AG08395 (cell line): ENCODE measurements at places on chromosomes 6 and 20.

DNA sequence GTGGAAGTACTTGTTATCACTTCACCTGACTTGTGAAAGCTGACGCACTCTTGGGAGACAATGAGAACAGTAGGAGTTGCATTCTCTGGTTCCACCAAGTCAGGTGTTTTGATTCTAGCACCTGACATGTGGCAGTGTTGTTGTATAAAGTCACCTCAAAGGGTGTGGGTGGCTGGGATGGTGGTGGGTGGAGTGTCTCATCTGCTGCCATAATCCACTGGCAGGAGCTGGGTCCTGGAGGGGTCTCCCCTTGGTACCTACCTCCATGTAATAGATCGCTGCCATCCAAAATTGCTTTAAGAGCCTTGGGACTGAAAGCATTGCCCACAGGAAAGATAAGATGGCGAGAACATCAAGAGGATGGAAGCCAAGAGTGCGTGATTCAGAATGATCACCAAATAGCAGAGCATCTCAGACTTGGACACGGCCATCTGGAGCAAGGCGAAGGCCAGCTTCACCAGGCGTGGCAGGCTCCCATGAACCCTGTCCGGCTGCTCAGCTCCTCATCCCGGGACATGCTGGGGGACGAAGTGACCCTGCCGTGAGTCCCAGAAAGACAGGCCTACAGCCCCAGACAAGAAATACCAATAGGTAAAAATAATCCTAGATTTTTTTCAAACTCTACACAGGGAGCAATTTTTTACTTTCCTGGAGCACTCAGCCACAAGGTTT is 56.6 kb downstream of the NPEPL1 start:
- no peak for DNase-seq

GRCh38 chr6:159969921-159970320 is 1.0 kb downstream of the IGF2R start:
- peak; percentile 65 for DNase-seq

- DNase-seq: no peak
Observed at GRCh38 chr6:40543776-40544175, 43.4 kb downstream of the LRFN2 start.

DNA sequence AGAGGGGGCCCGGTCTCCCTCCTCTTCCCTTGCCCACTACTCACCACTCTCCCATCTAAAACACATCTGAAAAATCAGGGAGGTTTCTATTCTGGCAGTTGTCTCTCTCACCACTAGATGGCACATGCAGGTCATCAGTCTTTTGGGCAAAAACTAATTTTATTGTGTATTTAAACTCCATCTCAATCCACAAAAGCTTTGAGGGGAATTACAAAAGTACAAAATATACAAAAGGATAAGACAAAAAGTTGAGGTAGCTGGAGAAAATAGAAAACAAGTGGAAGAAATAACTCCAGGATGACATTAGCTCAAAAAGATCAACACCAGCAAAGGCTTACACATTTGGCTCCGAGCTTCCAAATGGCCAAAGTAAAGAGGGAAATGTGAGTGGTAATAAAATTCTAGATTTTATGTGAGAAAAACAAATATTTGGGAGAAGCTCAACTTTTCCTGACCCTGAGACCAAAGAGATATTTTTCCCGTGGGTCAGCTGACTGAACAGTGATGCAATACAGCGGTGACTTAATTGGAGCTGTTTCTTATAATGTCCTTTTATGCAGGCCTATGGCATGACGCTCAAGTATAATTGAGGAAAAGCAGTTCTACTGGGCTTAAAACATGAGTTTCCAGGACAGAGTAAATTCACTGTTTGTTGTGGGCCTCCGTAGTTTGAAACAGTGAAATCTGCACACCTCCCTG is 79.8 kb upstream of the CHD6 start:
- DNase-seq: peak; percentile 52

DNA sequence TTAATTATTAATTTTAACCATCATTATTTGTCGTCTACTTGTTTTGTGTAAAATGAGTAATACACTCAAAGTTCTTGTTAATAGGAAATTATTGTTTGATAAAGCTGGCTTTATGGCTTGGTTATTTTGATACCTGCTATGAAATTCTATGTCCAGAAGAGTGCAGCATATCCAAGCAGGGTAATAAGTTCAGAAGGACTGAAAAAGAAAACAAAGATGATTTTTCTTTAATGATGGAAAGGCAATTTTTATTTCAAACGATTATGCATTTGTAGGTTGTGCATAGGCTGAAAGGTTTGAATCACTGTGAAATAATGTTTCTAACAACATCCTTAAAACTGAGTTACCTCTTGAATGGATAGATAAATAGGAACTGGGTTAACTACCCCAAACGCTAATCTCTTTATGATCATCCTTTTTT is 1.4 kb upstream of the MAN1A1 start:
- peak; percentile 27 for DNase-seq

GRCh38 chr6:79612918-79613317 is 18.2 kb upstream of the SH3BGRL2 start:
- DNase-seq: no peak

DNA sequence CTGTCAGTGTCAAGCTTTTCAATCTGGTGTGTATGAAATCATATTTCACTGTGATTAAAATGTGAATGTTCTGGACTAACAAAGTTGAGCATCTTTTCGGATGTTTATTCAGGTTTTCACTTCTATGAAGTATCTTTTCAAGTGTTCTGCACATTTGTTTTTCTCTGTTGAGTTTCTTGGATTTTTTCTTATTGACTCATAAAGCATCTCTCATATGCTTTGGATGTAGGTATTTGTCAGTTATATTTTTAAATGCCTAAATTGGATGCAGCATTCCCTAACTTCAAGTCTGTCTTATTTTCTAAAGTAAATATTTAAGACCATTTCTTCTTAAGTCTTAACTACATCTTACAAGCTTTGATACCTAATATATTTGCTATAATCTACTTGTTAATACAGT is 398.0 kb downstream of the PLCB1 start:
- no peak for DNase-seq

DNA sequence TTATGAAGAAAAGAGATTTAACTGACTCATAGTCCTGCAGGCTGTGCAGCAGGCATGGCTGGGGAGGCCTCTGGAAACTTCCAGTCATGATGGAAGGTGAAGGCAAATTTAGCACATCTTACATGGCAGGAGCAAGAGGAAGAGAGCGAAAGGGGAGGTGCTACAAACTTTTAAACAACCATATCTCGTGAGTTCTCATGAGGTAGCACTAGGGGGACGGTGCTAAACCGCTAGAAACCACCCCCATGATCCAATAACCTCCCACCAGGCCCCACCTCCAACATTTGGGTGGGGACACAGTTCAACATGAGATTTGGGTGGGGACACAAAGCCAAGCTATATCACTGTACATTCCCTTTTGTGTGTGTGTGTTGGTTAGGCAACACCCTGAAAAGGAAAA is 209.9 kb downstream of the TMEM242 start:
- DNase-seq: no peak

DNA sequence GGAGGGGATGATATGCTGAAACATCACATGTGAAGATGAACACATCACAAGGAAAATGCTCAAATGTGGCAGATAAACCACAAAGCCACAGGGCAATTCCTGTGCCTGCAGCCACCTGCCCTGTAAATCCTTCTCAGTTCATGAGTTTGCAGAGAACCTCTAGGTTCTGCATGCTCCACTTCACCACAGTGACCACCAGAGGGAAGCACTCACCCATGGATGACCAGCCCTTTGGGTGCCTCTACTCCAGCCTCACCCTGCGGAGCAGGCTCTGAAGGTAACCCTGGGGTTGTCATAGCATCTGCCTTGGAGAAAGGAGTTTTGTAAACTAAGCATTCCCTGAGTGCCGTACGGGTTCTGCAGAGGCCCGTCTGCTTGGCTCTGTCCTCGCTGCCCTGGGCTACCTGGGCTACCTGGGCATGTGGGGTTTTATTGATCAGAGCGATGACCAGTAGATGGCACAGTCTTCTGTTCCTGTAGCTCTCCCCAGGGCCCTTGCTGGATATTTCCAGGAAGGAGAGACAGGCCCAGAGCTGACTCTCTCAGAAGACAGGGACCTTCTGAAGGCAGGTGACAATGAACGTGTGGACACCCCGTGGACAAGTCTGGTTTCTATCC is 31.7 kb upstream of the CST1 start:
- DNase-seq: peak; percentile 34

DNA sequence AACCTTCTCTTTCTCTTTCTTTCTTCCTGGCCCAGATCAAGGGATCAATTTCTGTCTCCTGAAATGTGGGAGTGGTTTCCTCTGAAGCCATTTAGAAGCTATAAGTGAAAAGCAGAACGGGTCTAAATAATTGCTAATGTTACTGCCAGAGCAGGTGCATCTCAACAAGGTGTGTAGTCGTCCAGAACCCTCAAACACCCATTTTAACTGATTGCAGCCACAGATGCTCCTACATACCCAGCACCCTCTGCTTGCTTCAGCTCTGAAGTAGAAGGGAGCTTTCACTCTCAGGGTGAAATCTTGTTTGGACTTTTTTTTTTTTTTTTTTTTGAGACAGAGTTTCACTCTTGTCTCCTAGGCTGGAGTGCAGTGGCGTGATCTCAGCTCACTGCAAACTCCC is 592.1 kb upstream of the ARID1B start:
- no peak for DNase-seq

- no peak for DNase-seq
Observed at GRCh38 chr6:78025502-78025901, 372.7 kb downstream of the MEI4 start.

DNA sequence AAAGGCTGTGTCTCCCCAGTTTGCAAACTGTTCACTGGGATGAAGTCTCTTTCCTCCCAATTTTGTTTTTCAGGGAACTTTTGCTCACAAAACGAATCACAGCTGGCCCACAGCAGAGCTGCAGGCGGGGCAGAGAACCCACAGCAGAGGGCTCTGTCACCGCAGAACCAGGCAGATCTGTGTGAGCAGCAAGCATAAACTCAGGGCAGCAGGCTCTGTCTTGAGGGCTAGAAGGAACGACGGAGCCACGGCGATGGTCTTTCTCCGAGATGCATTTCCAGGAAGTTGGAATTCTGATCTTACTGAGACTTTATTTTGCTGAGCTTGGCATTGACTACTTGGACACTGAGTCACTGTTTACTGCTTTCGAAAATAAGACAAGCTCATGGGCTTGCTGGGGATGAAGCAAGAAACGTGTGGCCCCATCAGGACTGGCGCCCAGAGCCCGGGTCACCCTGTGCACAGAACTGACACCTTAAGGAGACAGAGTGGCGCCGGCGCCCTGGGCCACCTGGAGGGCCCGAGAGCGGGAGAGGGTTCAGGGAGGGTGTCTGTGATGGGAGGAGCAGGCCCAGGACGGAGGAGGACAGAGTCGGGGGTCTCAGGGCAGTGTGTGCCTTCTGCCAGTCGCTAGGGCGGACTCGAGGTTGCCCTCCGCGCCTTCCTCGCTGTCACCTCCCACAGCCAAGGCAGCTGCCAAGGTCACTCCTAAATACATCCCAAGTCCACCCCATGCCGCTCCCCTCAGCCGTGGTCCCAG is 106.3 kb upstream of the NXT1 start:
- DNase-seq: peak; percentile 60

- DNase-seq: peak; percentile 65
Observed at GRCh38 chr6:53263917-53264316, 84.8 kb downstream of the ELOVL5 start.

GRCh38 chr20:35311409-35311808 is 19.2 kb upstream of the FAM83C start:
- DNase-seq: no peak

GRCh38 chr20:40743141-40743775 is 54.2 kb upstream of the MAFB start:
- DNase-seq: no peak
